Right lobe of liver (tissue), 6 donors: ENCODE measurements at places on chromosomes 16 and 17. TPM values are rescaled to one million over a fixed set of nuclear protein-coding genes. Genes with fewer than 3 reads are reported as not detected.

The ITGA2B gene
- total RNA-seq = 0.46 TPM

The KRT26 gene
- total RNA-seq = not detected

The IFI35 gene
- total RNA-seq = 14.1 TPM

The PMFBP1 gene
- total RNA-seq = 0.53 TPM

The SGCA gene
- 2.8 TPM for total RNA-seq

The ABCA10 gene
- 1.8 TPM for total RNA-seq

- DNase-seq = no peak
These were observed 15.7 kb upstream of the ABCC3 start for GRCh38 chr17:50618941-50619340.

DNA sequence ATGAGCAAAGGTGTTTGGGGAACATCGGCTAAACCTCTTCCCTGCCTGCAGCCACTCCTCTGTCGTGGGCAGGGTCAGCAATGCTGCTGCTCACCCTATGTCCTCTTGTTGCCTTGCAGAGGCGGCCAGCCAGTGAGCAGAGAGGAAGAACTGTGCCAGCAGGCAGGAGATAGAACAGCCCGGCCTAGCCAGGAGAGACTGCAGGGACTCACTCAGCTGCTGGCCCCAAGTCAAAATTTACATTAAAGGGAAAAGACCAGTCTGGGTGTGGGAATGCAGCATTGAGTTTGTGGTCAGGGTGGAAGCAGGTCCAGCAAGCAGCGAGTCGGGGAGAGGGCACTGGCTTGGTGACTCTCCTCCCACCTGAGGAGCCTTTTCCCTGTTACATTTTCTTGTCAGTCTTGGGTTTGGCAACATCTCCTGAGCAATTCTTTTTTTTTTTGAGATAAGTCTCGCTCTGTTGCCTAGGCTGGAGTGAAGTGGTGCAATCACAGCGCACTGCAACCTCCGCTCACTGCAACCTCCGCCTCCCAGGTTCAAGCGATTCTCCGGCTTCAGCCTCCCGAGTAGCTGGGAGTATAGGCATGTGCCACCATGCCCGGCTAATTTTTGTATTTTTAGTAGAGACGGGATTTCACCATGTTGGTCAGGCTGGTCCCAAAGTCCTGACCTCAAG, 22.7 kb downstream of the LIG3 start:
- no peak for DNase-seq

GRCh38 chr16:71930013-71930563, 34.8 kb downstream of the IST1 start:
- DNase-seq = no peak

GRCh38 chr17:7927596-7927995, 2.1 kb downstream of the KCNAB3 start:
- no peak for DNase-seq

- DNase-seq = no peak
These were observed 156.5 kb downstream of the FOXL1 start for GRCh38 chr16:86734543-86735460.

- peak; percentile 71 for DNase-seq
These were observed 28.2 kb upstream of the ADGRG1 start for GRCh38 chr16:57600048-57600835.

GRCh38 chr16:55690841-55691240, 35.1 kb downstream of the SLC6A2 start:
- no peak for DNase-seq

DNA sequence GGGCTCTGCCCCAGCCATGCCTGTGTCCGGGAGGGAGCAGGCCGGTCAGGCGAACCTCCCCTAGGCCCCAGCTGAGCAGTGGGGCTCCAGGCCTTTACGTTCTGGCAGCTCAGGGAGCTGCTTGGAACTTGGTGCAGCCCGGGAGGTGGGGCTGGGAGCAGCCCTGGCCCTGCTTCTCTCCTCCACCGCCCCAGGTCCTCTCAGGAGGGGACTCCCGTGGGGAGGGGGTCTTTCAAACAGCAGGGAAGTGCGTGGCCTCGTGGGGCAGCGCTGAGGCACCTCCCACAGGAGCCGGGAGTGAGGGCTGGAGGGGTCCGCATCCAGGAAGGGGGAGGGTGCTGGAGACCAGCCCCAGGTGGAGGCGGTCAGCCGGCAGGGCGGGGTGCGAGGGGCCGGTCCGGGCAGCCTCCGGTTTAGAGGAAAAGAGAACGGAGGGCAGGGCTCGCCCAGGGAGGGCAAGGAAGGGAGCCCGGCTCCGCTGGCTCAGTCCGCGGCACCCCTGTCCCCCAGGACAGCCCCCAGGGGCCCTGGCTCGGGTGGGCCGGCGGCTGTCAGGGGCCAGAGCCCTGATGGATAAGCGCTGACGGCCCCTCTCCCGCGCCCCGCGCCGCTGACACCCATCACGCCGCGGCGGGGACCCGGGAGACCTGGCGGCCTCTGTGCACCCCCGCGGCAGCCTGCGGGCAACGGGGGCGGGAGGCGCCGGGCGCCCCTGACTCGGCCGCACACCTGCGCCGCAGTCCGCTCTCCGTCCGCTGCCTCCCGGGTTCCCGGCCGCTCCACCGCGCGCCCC, 587 bp upstream of the PRR35 start:
- no peak for DNase-seq

DNA sequence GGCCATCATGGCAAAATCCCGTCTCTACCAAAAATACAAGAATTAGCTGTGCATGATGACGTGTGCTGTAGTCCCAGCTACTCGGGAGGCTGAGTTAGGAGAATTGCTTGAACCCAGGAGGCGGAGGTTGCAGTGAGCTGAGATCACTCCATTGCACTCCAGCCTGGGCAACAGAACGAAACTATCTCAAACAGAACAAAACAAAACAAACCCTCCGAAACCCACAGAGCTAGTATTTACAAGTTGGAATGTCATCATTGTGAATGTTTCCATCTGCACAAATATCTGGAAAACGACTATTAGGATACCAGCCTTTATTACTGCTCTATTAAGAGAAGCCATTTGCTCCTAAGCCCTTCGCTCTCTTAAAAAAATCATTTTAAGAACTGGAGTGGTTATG, 26.0 kb downstream of the SMARCE1 start:
- DNase-seq = no peak

DNA sequence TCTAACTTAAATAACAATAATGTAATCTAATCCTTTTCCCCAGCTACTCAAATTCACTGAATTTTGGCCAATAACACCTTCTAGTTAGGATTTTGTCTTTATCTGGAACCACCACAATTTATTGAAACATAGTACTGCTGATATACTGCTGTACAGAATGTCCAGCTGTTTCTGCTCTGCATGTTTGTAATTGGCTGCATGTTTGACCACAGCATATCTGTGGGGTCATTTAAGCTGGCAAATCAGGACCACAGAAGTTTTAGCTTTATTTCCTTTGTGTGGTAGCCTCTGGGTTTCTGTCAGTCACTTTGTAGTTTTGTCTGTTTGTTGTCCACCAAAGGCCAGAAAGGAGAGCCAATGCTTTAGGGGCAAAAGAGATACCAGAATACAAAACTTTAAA, 22.2 kb upstream of the RAB11FIP4 start:
- no peak for DNase-seq

- DNase-seq = no peak
These were observed 6.1 kb upstream of the TSPOAP1 start for GRCh38 chr17:58334661-58335060.

GRCh38 chr17:4142107-4142900, 526 bp downstream of the ZZEF1 start:
- peak; percentile 72 for DNase-seq

DNA sequence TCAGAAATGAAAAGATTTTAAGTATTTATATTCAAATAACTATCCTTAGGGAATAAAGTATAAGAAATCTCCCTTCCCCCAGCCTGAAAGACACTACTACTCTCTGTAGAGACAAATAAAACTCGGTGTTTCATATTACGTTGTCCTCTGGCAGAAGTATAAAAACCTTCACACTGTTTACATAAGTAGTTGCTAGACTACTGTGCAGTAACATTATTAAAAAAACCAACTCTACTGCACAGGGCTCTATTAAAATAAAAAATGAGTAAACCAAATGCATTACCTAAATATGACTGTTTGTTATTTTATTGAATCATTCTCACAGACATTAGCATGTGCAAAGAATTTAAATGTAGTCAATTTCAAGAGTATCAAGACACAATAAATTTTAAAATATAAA, 67.4 kb downstream of the MED13 start:
- DNase-seq = no peak

- DNase-seq = no peak
These were observed 991 bp downstream of the GPRC5C start for GRCh38 chr17:74432766-74433391.

DNA sequence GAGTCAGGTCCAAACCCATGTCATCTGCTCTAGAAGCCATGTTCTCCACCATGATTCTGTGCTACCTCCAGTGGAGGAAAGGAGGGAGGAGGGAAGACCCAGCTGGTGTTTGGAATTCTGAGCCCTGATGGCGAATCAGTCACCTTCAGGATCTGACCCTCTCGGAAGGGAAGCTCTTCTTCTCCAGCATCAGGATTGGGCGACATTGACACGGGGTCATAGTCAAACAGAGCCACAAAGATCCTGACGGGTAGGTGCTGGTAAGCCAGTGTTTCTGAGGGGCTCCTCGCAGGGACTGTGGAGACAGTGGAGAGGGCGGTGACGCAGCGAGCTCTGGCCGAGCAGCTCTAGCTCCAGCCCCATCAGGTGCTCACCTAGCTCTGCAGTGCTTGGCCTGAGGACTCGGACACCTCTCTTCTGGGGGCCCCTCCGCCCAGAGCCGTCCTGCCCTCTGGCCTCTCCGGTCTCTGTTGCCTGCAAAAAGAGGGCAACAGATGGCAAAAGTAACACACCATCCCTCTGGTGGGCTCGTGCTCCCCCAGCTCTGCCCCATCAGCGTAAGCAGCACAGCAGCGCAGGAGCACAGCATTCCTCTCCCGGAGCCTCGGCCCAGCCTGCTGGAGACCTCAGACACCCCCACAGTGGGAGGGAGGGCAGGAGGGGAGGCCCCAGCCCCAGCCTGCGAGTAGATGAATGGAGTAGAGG, 21.0 kb downstream of the TSPOAP1 start:
- no peak for DNase-seq

- DNase-seq = no peak
These were observed 13.3 kb upstream of the ACSF3 start for GRCh38 chr16:89080196-89080853.

DNA sequence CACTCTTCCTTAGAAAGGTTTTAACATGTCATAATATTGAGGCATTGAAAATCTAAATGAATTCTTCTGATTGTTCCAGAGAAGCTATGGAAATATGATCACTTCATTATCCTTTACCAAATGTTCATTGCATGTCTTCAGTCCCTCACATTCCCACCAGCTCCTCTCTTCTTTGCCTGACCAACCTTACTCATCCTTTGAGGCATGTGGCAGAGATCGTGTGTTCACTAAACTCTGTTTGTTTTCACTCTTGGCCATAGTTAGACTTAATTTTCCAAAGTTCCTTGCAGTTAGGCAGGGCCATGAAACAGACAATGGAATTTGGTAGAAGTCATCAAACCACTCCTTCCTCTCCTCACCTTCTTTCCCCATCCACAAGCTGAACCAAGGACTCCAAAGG, 266.5 kb upstream of the HSBP1 start:
- DNase-seq = no peak

GRCh38 chr17:41710472-41711090, 1.6 kb upstream of the GAST start:
- no peak for DNase-seq

DNA sequence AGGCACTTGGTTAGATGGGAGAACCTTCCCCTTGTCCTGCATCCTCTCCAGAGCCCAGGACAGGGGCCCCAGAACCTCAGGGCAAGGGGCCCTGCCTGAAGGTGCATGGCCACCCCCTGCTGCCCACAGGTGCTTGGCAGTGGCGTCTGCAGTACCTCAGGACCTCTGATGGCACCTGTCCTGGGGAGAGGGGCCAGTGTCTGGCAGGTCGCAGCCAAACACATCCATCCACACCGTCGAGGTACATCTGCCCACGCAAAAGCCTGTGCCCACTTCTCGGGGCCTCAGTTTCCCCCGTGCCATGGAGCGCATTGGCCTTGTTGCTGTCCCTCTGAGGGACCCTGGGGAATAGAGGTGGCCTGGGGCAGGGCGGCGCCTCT, 9.3 kb downstream of the MAP2K3 start:
- peak; percentile 17 for DNase-seq

- no peak for DNase-seq
These were observed 380.7 kb upstream of the PSMD7 start for GRCh38 chr16:73915935-73916334.

- DNase-seq = no peak
These were observed 3.6 kb downstream of the ZACN start for GRCh38 chr17:76082326-76083251.

GRCh38 chr17:67636834-67637520, 80.8 kb upstream of the NOL11 start:
- DNase-seq = no peak

GRCh38 chr16:31471875-31472708, at the start of gene TGFB1I1:
TGFB1I1 (plus strand) TSS chr16:31472152; CDS start chr16:31472189, 37 bp downstream.
- peak; percentile 47 for DNase-seq

DNA sequence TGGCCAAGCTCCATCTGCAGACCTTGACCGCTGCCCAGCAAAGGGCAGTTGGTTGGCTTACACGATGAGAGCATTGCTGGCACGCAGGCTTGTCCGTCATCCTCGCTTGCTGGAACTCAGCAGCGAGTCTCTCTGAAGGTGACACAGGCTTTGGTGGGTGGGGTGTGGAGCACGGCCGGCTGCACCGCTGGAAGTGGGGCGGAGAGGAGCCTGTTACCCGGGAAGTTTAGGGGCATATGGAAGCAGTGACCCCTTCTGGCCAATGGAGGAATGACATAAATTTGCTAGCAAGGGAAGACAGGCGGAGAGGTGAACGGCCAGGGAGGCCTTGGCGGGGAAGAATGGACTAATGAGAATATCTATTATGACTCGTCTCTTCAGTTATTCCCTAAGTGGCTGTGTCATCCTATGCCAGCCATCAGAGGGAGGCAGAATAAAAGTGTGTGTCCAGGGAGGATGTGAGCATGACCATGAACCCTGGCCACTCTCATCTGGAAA, 65.9 kb upstream of the SDK2 start:
- DNase-seq = no peak

- DNase-seq = no peak
These were observed 17.5 kb downstream of the HELZ start for GRCh38 chr17:67227488-67227887.

- peak; percentile 23 for DNase-seq
These were observed 30.0 kb downstream of the NSMCE1 start for GRCh38 chr16:27238591-27238990.
